ENCODE measurements at places on chromosomes 3 and 15.

DNA sequence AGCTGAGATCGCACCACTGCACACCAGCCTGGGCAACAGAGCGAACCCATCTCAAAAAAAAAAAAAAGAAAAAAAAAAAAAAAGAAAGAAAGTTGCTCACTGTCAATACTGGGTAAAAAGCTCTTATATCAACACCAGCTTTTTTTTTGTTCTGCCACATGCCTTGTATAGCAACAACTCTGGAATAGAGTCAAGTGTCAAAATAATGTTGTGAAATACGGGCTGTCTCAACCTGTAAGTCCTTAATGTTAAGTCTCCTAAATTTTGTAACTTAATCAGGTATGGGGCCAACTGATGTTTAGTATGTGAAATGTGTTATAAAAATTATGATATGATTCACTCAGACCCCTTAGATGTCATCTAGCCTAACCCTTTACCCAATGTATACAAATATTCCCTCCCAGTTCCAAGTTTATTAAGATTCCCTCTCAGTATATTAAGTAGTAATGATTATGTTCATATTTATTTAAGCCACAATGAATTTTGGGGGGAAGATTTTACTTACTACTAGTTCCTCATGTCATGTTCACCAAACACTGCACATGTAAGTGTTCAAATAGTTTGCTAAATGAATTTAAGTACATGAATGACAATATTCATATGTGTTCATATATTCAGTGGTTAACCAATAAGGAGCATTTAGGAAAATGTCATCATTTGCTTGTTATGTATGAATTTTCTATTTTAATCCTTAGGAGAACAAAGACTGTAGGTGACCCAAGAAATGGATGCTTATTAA is 52.2 kb downstream of the GPR160 start:
- ATAC-seq = no peak

GRCh38 chr15:45088801-45089711 is 24.9 kb downstream of the DUOX2 start:
- no peak for ATAC-seq

GRCh38 chr15:62060896-62061280 is 641 bp upstream of the VPS13C start:
- ATAC-seq = no peak

DNA sequence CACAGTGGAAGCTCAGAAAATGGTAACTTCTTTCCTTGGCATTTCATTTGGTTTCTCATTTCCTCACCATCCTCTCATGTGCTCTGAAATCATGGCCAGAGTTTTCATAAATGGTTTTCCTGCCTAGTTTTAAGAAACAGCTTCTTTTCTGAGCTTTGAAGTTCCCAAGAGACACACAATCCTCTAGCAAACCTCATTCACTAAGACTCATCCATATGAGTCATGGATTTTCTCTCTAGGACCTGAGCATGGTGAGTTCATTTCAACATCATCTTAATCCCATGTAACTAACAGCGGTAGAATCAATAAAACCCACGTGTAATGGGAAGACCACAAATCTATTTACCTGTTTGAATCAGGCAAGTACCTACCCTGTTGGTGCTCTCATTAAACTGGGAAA is 274.5 kb upstream of the LRTM1 start:
- ATAC-seq = no peak

Measured in gastroesophageal sphincter (tissue), 4 donors.